Osteocyte (in vitro differentiated cells): ENCODE measurements at places on chromosomes 13 and 19. TPM values are rescaled to one million over a fixed set of nuclear protein-coding genes. Genes with fewer than 3 reads are reported as not detected.

DNA sequence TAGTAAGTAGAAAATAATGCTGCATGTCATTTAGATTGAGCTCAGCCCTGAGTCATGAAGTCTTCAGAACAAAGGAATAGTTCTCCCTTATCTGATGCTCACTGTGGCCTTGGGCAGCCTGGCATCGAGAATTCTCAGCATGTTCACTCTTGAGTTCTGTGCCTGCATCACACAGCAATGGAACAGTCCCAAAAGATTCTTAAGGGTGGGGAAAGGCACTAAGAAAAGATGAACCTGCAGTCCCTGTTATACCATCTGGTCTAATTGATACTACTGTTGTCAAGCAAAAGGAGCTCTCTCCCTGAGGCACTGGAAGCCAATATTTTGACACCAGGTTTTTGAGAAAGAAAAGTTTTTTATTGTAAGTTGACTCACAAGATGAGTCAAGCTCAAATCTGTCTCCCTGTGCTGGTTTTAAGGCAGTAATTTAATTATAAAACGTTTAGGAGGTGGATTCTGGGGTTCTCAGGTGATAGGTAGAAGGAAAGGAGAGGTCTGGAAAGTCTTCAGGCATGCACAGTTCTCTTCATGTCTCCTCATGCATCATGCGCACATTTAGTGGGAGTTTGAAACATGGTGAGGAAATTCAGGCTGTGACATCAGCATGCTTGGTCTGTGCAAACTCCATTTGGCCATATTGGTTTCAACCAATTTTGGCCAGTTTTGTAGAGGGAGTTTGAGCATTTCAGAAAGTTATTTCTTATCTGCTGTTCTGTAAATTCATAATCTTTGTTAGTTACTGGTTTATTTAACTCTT is 38.1 kb upstream of the ZNF766 start:
- no peak for DNase-seq
- H3K36me3 ChIP-seq = peaks cover 30% of the 10 kb centered on the region
- H3K4me1 ChIP-seq = no peaks in the 10 kb centered on the region
- H3K27ac ChIP-seq = no peak overlapping the region
- H3K4me3 ChIP-seq = no peak overlapping the region

ZNF99 gene
- not detected in 2 replicates for total RNA-seq

LCP1 gene
- 0.08 TPM in 1 of 2 replicates, not detected in the other for total RNA-seq

DNA sequence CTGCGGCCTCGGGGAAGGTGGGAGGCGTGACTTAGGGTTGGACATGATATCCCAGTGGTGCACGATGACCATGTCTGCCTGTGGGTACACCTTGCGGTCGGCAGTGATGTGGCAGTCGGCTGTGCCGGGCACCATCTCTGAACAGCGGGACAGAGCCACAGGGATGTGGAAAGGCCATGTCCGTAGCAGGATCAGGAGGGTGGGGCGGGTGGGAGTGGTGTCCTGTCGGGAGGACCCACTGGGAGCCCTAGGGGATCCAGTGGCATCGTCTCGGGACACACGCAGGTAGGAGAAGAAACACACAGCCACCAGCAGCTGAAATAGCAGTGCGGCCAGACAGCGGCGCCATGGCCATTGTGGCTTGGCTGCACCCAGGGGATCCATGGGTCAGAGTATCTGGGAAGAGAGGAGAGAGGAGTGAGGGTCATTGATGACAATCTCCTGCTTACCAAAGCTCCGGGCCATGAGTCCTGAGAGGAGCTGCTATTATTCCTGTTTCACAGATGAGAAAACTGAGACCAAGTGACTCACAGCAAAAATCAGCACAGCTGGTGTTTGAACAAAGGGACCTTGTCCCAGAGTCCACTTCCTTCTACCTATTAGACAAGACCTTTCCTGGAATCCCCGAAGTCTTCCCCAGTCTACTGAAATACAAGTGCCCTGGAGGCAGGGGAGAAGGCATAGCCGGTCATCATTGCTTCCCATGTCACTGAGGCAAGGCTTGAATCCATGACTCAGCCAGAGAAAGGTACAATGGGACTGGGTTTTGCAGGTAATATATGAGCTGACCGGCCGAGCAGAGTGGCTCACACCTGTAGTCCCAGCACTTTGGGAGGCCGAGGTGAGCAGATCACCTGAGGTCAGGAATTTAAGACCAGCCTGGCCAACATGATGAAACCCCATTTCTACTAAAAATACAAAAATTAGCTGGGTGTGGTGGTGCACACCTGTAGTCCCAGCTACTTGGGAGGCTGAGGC is 5.2 kb upstream of the FUT6 start:
- H3K36me3 ChIP-seq = no peaks in the 10 kb centered on the region
- no peak overlapping the region for H3K27ac ChIP-seq
- no peaks in the 10 kb centered on the region for H3K4me1 ChIP-seq
- no peak for DNase-seq
- no peak overlapping the region for H3K4me3 ChIP-seq
- H3K27me3 ChIP-seq = no peaks in the 10 kb centered on the region

APOC4 gene
- not detected in 2 replicates for total RNA-seq

ZNF580 gene
- 62.3 and 79.8 TPM in 2 replicates for total RNA-seq

ONECUT3 gene
- not detected in 2 replicates for total RNA-seq

- DNase-seq = no peak
- no peak overlapping the region for H3K4me3 ChIP-seq
- no peak overlapping the region for H3K27ac ChIP-seq
Measured at GRCh38 chr13:41048640-41049039, 12.7 kb upstream of the WBP4 start.

- H3K36me3 ChIP-seq = no peaks in the 10 kb centered on the region
- no peaks in the 10 kb centered on the region for H3K27me3 ChIP-seq
- H3K27ac ChIP-seq = no peak overlapping the region
Measured at GRCh38 chr13:80458543-80458942, 117.6 kb upstream of the SPRY2 start.

SHISA7 gene
- not detected in 2 replicates for total RNA-seq

DNA sequence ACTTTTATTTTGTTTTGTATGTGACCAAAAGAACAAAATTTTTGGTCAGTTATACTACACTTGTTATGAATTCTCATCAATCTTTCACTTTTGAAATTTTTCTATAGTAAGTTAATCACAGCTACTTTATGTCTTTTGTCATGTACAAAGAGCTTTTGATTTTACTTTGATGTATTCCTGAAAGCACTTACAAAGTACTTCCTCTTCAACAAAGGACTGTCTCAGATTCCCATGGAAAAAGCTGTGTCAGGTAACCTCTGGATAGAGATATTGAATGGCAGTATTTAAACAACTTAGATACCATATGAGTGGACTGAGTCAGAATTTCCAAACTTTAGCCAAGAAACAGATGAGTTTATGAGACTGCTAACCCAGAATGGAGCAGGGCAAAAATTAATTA is 689.3 kb upstream of the ATXN8OS start:
- H3K27ac ChIP-seq = no peak overlapping the region
- no peaks in the 10 kb centered on the region for H3K4me1 ChIP-seq
- DNase-seq = no peak
- no peaks in the 10 kb centered on the region for H3K27me3 ChIP-seq
- H3K4me3 ChIP-seq = no peak overlapping the region

DNA sequence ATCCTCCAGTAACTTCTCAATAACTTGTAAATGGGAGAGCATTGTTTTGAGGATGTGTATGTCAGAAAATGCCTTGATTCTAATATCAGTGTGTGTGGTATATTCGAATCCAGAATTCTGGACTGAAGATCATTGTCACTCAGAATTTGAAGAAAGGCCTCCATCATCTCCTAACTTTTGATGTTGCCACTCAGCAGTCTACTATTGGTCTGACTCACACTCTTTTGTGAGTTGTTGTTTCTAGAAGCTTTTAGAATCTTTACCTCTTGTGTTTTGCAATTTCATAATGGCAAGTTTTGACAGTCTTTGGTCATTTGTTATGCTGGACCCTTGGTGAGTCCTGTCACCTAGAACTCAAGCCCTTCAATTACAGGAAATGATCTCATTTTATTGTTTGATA is 77.0 kb downstream of the RUBCNL start:
- no peak overlapping the region for H3K4me3 ChIP-seq
- peaks cover 5% of the 10 kb centered on the region for H3K36me3 ChIP-seq
- no peak for DNase-seq
- H3K4me1 ChIP-seq = no peaks in the 10 kb centered on the region

ZNF414 gene
- 23.9 and 29.9 TPM in 2 replicates for total RNA-seq

GRCh38 chr13:33285420-33286124 is at the start of gene STARD13:
STARD13 (minus strand) TSS chr13:33285755; CDS start chr13:33285638, 117 bp downstream.
- peaks cover 49% of the 10 kb centered on the region for H3K4me1 ChIP-seq

DNA sequence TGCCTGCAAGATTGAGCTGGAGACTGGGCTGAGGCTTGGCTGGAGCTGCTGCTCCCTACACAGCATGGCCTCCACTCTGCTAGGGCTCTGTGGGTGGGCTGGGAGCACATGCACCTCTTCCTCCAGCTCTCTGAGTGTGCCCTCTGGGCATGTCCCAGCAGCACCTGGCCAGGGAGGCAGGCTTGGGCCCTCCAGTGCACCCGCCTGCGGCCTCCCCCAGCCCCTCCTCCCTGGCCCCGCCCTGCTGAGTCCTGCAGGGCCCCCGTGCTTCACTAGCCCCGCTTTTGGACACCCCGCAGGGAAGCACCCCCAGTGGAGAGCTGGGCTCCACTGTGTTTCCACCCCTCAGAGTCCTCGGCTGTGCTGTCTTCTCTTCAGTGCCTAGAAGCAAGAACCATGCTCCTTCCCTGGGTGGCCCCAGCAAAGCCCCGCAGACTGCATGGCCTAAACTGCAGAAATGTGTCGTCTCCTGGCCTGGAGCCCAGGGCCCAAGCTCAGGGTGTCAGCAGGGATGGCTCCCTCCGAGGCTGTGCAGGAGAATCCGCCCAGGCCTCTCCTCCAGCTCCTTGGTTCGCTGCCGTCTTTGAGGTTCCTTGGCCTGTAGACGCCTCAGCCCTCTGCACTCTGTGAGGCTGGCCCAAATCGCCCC is 5.0 kb upstream of the TEX29 start:
- no peaks in the 10 kb centered on the region for H3K27me3 ChIP-seq
- no peak for DNase-seq
- no peak overlapping the region for H3K4me3 ChIP-seq

TEX101 gene
- not detected in 2 replicates for total RNA-seq

DNA sequence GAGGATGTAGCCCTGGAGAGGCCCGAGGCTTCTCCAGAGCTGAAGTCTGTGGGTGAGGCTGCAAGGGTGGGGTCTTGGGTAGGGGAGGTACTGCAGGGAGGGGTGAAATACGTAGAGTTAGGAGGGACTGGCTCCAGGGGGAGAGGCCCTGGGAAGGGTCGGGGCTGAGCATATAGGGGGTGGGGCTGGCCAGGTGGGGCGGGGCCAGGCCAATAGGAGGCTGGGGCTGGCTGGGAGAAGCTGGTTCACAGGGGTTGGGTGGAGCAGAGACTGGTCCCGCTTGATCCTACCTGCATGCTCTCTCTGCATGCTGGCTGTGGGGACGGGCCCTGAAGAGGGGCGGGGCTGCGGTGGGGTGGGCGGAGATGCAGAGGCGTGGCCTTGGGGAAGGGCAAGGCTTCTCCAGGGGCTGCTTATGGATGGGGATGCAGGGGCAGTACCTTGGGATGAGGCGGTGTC is 51.9 kb downstream of the CELF5 start:
- no peak overlapping the region for H3K4me3 ChIP-seq
- peaks cover 8% of the 10 kb centered on the region for H3K4me1 ChIP-seq
- H3K27me3 ChIP-seq = peaks cover 29% of the 10 kb centered on the region
- no peaks in the 10 kb centered on the region for H3K36me3 ChIP-seq
- DNase-seq = no peak
